ENCODE measurements at places on chromosomes 6 and 20. TPM values are rescaled to one million over a fixed set of nuclear protein-coding genes. Genes with fewer than 3 reads are reported as not detected.

DNA sequence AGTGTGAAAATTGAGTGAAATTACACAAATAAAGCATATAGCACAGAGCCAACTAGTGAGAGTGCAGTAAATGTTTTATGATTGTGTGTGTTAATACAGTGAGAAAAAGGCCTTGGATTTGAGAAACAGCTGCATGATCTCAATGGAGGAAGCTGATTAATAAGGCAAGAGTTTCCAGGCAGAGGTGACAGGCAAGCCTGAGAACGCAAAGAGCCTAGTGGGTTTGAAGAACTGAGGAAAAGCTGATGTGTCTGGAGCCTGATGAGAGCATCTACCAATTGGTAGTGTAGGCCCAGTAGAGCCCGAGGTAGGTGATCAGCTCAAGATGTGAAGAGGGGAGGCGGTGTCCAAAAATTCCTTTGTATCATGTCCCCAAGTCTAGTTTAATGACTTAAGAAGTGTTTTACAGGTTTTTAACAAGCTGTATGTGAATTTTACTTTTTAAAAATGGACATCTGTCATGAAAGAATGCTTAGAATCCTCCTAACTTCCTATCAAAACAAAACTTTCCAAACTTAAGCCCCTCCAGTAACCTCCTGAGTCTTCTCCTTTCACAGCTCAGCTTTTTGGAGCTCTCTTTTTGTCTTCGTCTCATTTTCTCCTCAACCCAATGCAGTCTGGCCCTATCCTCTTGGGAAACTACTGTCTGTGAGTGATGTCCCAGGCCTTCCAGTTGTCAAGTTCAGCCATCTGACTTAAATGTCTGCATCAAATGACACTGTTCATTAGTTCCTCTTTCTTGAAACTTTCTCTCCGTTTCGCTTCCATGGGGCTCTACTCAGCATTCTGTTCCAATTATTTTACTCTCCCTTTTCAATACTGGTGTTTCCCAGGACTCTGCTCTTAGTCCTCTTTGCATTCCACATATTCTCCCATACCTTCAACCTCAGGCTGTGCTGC lies 1.2 kb downstream of the CDC40 start:
- peaks cover 26% of the 10 kb centered on the region for H3K4me1 ChIP-seq
- DNase-seq: no peak
- H3K36me3 ChIP-seq: no peaks in the 10 kb centered on the region
- no peak overlapping the region for H3K27ac ChIP-seq
- H3K27me3 ChIP-seq: no peaks in the 10 kb centered on the region

- H3K27me3 ChIP-seq: peaks cover 44% of the 10 kb centered on the region
- H3K27ac ChIP-seq: no peak overlapping the region
- H3K36me3 ChIP-seq: no peaks in the 10 kb centered on the region
- no peaks in the 10 kb centered on the region for H3K4me1 ChIP-seq
Observed at GRCh38 chr20:57588596-57588995, 27.7 kb downstream of the PCK1 start.

GRCh38 chr6:25354078-25354932 lies 75.1 kb downstream of the CARMIL1 start:
- H3K4me3 ChIP-seq: no peak overlapping the region
- H3K4me1 ChIP-seq: peaks cover 8% of the 10 kb centered on the region
- no peak overlapping the region for H3K27ac ChIP-seq
- no peak for DNase-seq
- no peaks in the 10 kb centered on the region for H3K36me3 ChIP-seq
- no peaks in the 10 kb centered on the region for H3K27me3 ChIP-seq

- no peaks in the 10 kb centered on the region for H3K36me3 ChIP-seq
- no peak for DNase-seq
- H3K4me1 ChIP-seq: peaks cover 7% of the 10 kb centered on the region
- H3K4me3 ChIP-seq: no peak overlapping the region
Observed at GRCh38 chr6:160998766-160999165, 7.2 kb downstream of the MAP3K4 start.

GRCh38 chr20:59177266-59178250 lies 13.9 kb downstream of the ZNF831 start:
- peak overlapping the region; percentile 92 for H3K27ac ChIP-seq
- H3K27me3 ChIP-seq: no peaks in the 10 kb centered on the region
- DNase-seq: no peak
- no peak overlapping the region for H3K4me3 ChIP-seq
- H3K36me3 ChIP-seq: peaks cover 38% of the 10 kb centered on the region
- peaks cover 4% of the 10 kb centered on the region for H3K4me1 ChIP-seq

DNA sequence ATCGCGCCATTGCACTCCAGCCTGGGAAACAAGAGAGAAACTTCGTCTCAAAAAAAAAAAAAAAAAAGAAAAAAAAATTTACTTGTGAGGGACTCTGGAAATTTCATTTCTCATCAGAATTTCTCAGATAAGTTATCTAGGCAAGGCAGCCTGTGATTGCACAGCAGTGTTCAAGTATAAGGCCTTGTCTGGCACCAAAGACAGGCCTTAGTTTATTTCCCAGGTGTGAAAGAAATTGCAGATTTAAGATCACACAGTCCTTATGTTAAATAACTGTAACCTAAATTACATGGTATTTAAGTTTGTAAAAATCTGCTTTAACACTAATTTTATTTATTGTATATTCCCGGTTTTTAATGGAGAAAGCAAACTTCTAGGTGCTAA lies 34.8 kb downstream of the HFE start:
- peak overlapping the region; percentile 87 for H3K27ac ChIP-seq
- no peak overlapping the region for H3K4me3 ChIP-seq

DNA sequence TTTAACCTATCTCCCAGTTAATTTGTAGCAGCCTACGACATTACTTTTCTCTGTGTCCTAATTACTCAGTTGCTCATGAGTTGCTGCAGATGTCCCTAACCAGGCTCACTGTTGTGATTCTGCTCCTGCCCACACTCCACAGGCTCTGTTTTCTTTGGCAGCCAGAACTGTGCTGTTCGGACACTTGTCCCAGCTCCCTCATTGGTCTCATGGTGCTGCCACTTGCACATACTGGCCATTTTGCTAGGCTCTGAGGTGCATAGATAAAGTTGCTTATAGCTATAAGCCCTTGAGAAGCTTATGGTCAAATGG lies 55.0 kb downstream of the NOX3 start:
- H3K4me3 ChIP-seq: no peak overlapping the region
- no peaks in the 10 kb centered on the region for H3K27me3 ChIP-seq
- H3K27ac ChIP-seq: no peak overlapping the region
- no peaks in the 10 kb centered on the region for H3K36me3 ChIP-seq
- no peaks in the 10 kb centered on the region for H3K4me1 ChIP-seq

- H3K4me1 ChIP-seq: no peaks in the 10 kb centered on the region
- DNase-seq: no peak
- H3K27me3 ChIP-seq: peaks cover 5% of the 10 kb centered on the region
- H3K27ac ChIP-seq: no peak overlapping the region
- H3K36me3 ChIP-seq: no peaks in the 10 kb centered on the region
- H3K4me3 ChIP-seq: no peak overlapping the region
Observed at GRCh38 chr6:53603386-53604116, 58.6 kb upstream of the GCLC start.

DNA sequence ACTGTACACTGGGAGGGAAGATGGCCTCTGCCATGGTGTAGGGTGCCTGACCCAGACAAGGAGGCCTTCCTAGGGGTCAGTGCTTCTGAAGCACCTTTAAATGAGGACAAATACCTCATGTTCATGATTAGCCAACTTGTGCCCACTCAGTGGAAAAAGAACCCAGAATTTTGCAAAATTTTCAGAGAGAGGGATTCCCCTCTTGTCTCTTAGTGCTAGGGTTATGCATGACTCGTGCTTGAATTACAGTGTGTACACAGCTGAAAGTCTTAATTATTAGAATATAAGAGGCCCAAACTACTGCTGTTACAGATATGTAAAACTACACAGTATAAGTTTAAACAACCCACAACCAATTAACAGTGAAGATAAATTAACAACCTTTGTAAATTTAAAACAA lies 38.0 kb downstream of the HLA-G start:
- DNase-seq: no peak
- peaks cover 41% of the 10 kb centered on the region for H3K27me3 ChIP-seq
- H3K27ac ChIP-seq: no peak overlapping the region
- no peak overlapping the region for H3K4me3 ChIP-seq
- no peaks in the 10 kb centered on the region for H3K4me1 ChIP-seq
- H3K36me3 ChIP-seq: no peaks in the 10 kb centered on the region

DNA sequence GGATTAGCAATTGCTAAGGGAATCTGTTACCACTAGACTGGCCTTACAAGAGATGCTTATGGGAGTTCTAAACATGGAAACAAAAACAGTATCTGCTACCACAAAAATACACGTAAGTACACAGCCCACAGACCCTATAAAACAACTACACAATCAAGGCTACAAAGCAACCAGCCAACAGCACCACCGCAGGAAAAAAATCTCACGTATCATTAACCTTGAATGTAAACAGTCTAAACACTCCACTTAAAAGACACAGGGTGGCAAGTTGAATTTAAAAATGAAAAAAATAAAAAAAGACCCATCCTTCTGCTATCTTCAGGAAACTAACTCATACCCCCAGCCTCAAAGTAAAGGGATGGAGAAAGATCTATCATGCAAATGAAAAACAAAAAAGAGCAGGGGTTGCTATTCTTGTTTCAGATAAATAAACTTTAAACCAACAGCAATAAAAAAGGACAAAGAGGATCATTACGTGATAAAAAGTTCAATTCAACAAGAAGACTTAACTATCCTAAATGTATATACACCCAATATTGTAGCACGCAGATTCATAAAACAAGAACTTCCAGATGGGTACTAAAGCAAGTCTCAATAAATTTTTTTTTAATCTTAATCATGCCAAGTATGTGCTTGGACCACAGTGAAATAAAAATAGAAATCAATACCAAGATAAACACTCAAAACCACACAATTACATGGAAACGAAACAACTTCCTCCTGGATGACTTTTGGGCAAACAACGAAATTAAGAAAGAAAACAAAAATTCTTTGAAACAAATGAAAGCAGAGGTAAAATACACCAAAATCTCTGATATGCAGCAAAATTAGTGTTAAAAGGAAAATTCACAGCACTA lies 52.3 kb downstream of the RNGTT start:
- no peak for DNase-seq
- H3K4me1 ChIP-seq: no peaks in the 10 kb centered on the region
- no peak overlapping the region for H3K27ac ChIP-seq
- H3K4me3 ChIP-seq: no peak overlapping the region

GRCh38 chr6:88359530-88360202 lies 193.5 kb upstream of the CNR1 start:
- H3K4me1 ChIP-seq: no peaks in the 10 kb centered on the region
- no peak overlapping the region for H3K27ac ChIP-seq
- no peaks in the 10 kb centered on the region for H3K27me3 ChIP-seq
- H3K36me3 ChIP-seq: no peaks in the 10 kb centered on the region
- no peak overlapping the region for H3K4me3 ChIP-seq
- no peak for DNase-seq

GRCh38 chr6:15331143-15331542 lies 85.3 kb downstream of the JARID2 start:
- no peak for DNase-seq
- H3K4me3 ChIP-seq: no peak overlapping the region
- H3K27ac ChIP-seq: no peak overlapping the region
- H3K36me3 ChIP-seq: no peaks in the 10 kb centered on the region
- no peaks in the 10 kb centered on the region for H3K27me3 ChIP-seq

DNA sequence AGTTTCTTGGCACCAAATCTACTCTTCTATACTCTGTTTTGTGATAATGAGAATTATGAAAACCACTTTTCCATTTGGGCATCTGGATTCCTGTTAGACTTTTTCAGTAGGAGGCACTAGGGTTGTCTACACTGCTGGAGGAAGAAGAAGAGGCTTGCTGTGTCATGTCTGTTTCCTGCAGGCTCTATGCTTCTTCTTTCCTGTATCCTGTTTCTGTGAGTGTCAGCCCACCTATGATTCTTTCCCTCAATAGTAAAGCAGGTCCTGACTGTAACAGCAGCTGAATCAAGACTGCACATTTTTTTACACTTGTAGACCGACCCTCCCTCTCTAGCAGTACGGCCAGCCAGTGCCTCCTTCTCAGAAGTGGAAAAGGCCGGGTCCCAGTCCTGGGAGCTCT lies 603.9 kb downstream of the HDGFL1 start:
- H3K4me1 ChIP-seq: no peaks in the 10 kb centered on the region
- H3K36me3 ChIP-seq: no peaks in the 10 kb centered on the region
- no peaks in the 10 kb centered on the region for H3K27me3 ChIP-seq
- no peak overlapping the region for H3K4me3 ChIP-seq

- no peaks in the 10 kb centered on the region for H3K36me3 ChIP-seq
- no peaks in the 10 kb centered on the region for H3K27me3 ChIP-seq
- no peaks in the 10 kb centered on the region for H3K4me1 ChIP-seq
- H3K4me3 ChIP-seq: no peak overlapping the region
- no peak for DNase-seq
- no peak overlapping the region for H3K27ac ChIP-seq
Observed at GRCh38 chr20:19723051-19723450, 35.0 kb upstream of the RIN2 start.

GRCh38 chr6:319177-320131 lies 27.2 kb downstream of the DUSP22 start:
- no peak for DNase-seq
- no peaks in the 10 kb centered on the region for H3K4me1 ChIP-seq
- H3K27ac ChIP-seq: no peak overlapping the region
- H3K36me3 ChIP-seq: no peaks in the 10 kb centered on the region

DNA sequence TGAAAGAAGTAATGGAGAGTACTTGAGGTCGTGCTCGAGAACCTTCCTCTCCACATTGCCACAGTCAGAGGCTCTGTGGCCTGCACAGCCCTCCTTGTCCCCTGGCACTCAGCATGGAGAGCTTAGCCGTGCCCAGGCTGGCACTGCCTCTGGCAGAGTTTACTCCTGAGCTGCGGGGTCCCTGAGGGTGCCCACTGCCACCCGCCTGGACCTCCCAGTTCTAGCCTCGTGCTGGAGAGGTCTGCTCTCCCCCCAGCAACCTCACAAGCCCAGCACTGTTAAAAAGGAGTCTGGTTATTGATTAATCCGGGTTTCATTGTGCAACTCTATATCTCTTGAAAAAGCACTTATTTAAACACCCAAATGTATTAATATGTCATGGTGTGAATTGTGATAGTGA lies 226.8 kb downstream of the TMEM242 start:
- no peak overlapping the region for H3K27ac ChIP-seq
- peaks cover 19% of the 10 kb centered on the region for H3K4me1 ChIP-seq
- no peaks in the 10 kb centered on the region for H3K36me3 ChIP-seq
- DNase-seq: no peak
- H3K4me3 ChIP-seq: no peak overlapping the region

GRCh38 chr6:116191881-116192280 lies 62.0 kb downstream of the TSPYL4 start:
- no peaks in the 10 kb centered on the region for H3K36me3 ChIP-seq
- H3K27ac ChIP-seq: no peak overlapping the region
- no peaks in the 10 kb centered on the region for H3K4me1 ChIP-seq
- no peak overlapping the region for H3K4me3 ChIP-seq
- H3K27me3 ChIP-seq: no peaks in the 10 kb centered on the region

- H3K4me3 ChIP-seq: no peak overlapping the region
- H3K4me1 ChIP-seq: no peaks in the 10 kb centered on the region
- H3K36me3 ChIP-seq: peaks cover 42% of the 10 kb centered on the region
- no peaks in the 10 kb centered on the region for H3K27me3 ChIP-seq
- H3K27ac ChIP-seq: no peak overlapping the region
- no peak for DNase-seq
Observed at GRCh38 chr6:118586746-118587485, 38.8 kb downstream of the PLN start.

TM9SF4 gene
- 38.9 TPM for total RNA-seq

STMND1 gene
- not detected for total RNA-seq

LEMD2 gene
- total RNA-seq: 115 TPM

SAMD3 gene
- total RNA-seq: 68.2 TPM

COL9A3 gene
- 2.1 TPM for total RNA-seq

ZBTB9 gene
- 12.6 TPM for total RNA-seq

RNF144B gene
- total RNA-seq: 4.3 TPM

EYA4 gene
- total RNA-seq: not detected

GPR6 gene
- not detected for total RNA-seq

ETV7 gene
- total RNA-seq: 3.3 TPM

CST9 gene
- total RNA-seq: not detected

ERVFRD-1 gene
- not detected for total RNA-seq

CLPSL2 gene
- not detected for total RNA-seq
